Tibial nerve (tissue), 4 donors: ENCODE measurements at places on chromosomes 4 and X.

DNA sequence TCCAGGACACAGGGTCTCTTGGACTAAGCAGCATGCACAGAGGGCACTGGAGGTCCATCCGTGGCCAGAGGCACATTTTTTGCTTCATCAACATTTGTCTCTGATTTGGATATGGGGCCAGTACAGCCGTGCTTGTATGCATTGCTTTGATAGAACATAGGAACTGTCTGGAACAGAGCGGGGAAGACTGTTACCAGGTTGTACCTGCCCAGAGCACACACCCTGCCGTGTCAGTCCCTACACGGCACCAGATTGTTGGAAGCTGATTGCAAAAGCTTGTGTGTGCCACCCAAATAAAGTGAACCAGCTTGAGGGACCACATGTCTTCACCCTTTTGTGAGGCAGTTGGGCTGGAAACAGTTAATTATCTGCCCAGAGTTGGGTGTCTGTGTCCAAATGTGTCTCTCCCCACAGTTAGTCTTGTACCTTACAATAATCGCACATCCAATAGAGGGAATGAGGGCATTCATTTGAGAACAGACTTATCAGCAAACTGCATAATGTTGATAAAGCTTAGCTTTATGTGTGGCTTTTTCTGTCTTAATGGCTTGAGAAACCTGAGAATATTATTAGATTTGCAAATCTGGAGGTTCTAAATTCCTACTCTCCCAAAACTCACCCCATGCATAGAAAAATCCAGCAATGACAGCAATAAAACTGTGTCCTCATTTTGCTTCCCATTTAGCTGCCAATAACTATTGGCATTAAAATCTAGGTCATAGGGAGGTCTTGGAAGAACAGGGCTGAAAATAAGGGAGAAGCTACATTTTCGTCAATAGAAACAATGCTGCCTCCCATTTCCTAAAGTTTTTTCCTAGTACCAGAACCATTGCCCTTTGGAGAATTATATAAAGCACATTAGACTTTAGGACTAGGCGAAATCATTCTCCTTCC, 21.2 kb downstream of the KLF3 start:
- no peak for DNase-seq

- no peak for DNase-seq
Measured at GRCh38 chr4:53465281-53465680, 87.8 kb downstream of the FIP1L1 start.

DNA sequence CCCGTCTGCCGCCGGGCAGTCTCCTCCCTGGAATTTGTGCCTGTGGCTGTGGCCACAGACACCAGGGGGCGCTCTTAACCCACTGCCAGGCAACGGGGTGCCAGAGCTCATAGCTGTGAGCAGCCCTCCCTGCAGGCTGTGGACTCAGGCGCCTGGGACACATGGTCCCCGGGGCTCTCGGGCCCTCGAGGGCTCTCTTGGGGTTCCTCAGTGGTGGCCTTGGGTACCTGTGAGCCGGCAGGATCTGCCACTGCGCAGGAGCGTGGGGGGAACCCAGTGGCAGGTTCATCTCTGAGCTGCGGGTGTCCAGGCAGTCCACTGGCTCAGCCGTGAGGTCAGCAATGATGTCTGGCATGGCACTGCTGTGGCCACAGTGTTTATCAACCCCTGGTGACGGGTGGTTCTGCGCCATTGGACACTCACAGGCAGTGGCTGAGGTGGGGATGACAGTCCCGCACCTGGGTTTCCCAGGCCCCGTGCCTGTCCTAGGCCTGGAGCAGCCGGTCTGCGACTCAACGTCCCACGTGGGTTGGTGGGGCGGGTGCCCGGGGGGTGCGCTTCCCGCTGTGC, 37.2 kb downstream of the PCGF3 start:
- peak; percentile 53 for DNase-seq

DNA sequence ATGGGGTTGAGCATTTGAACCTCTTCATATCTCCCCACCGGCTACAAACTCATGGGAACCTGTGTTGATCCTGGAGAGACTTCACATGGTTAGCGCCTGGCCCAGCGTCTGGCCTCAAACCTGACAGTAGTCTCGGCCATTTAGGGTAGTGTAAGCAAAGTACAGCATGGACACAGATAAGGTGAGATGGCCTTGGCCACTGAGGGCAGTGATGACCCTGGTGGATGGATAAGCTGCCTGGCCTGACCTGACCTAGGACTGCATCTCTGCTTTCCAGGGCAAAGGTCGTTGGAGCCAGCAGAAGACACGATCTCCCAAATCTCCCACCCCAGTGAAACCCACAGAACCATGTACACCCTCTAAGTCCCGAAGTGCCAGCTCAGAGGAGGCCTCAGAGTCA, 51.7 kb downstream of the BCORL1 start:
- no peak for DNase-seq

GRCh38 chr4:57071326-57071725, 38.9 kb downstream of the IGFBP7 start:
- peak; percentile 44 for DNase-seq
